ENCODE measurements at places on chromosomes 13 and 19. TPM values are rescaled to one million over a fixed set of nuclear protein-coding genes. Genes with fewer than 3 reads are reported as not detected.

The ICAM4 gene
- 0.36 TPM for total RNA-seq

The OR7A5 gene
- 0.73 TPM for total RNA-seq

The FLT3LG gene
- 2.5 TPM for total RNA-seq

The FUT1 gene
- 1.7 TPM for total RNA-seq

The OR7D4 gene
- not detected for total RNA-seq

The CD209 gene
- total RNA-seq, result not detected

The PLEKHJ1 gene
- 46.0 TPM for total RNA-seq

The A1BG gene
- total RNA-seq, result 1.7 TPM

The NFIC gene
- 32.7 TPM for total RNA-seq

The DZIP1 gene
- 12.4 TPM for total RNA-seq

The GRIN3B gene
- under 0.01 TPM for total RNA-seq

The TLE2 gene
- 1.5 TPM for total RNA-seq

Data from melanocyte of skin (primary cell).